ENCODE measurements at places on chromosomes 6 and 20.

- no peak for DNase-seq
These were observed 476.2 kb downstream of the MMUT start for GRCh38 chr6:48986845-48987244.

GRCh38 chr20:17678295-17678694, 3.7 kb downstream of the RRBP1 start:
- no peak for DNase-seq

DNA sequence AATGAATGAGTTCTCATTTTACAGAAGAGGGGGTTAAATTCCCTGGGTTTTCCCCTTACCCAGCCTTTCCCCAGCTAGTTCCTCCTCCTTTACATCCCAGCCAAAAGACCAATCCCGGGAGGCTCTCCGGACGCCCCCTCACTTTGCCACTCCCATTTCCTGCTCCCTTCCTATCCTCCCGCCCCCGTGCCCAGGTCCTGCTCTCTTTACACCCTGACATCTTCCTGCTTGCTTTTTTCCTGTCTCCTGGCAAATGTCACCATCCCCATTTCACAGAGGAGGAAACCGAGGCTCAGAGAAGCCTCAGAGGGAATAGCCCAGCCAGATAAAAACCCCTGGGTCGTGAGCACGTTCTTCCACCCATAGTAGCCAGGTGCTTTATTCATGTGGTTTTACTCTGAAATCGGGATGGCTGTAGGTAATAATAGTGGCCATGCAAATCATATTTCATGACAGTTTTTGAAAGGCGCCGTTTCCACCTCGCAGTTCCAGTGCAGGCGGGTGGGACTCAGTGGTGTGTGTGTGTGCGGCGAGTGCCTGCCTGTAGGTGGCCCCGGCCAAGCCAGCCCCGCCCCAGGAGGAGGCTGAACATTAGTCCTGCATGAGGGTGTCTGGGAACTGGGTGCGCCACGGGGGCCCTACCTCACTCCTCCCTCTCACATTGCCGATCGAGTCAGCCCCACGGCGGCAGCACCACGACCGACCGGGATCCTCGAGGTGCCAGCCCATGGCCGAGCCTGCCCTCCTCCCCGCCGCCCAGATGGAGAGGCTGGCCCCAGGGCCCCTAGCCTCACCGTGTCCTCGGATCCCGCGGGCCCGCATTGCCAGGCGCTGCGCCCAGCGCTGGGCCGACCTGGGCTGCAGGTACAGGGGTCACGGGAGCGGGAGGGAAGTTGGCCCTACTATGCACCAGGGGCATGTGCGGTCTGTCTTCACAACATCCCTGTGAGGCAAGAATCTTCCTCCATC, at the start of gene ARHGAP40:
Gene ARHGAP40, plus strand, starts transcription at position 594 of the 969 bp plus-strand sequence.
- DNase-seq, result no peak

DNA sequence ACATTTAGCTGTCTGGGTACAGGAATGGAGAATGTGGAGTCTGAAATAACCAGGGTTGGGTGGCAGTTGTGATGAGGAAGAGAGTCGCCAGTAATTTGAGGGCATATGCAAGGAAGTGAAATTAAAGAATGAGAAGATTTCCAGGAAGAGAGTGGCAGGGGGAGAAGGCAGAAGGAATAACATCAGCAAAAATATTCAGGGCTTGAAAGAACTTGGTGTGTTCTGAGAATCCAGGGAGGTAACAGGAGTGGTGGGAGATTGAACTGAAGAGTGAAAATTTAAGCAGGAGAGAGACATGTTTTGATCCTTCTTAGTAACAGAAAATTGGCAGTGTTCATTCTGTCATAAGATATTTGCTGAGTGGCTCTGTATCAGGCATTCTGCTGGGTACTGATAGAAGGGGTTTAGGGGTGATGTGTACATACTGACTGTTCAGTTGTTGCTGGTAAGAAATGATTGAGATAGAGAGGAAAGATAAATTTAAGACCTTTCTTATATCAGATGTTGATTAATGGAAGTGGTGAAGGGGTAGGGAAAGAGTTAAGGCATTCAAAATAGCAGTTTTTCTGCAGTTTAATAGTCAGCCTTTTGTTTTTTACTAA, 54.7 kb downstream of the PHF20 start:
- DNase-seq, result no peak

GRCh38 chr20:57027777-57028176, 238.7 kb downstream of the BMP7 start:
- no peak for DNase-seq

DNA sequence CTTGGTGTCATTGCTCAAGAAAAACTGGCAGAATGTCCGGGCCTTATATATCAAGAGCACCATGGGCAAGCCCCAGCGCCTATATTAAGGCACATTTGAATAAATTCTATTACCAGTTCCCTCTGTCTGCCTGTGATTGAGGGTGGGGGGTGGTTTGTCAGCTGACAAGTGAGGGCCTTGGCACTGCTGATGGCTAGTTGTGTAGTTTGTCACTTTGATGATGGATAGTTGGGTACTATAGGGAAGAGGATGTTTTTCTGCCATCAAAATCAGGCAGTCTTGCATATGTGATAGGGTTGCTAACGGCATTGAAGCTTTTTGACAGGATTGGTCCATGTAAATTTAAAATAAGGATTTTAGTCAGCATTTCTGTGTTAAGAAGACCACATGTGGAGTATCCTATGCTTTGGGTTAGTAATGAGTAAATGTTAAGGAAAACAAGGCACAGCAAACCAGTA, 2.5 kb downstream of the RPL10A start:
- no peak for DNase-seq

DNA sequence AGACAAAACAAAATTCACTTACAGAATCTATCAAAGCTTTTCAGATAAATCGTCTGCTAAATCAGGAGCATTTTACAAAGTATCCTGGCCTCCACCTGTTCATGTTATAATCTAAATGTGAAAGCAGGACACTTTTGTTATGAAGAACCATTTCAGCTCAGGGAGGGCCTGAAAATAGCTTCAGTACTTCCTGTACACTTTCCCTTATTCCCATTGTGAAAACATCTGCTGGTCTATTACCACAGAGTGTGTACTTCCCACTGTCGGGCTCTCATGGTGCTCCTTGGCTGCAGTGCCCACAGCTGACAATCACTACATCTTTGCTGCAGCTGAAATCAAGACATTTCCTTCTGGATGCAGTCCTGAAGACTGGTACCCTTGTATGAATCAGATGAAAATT, 128.1 kb downstream of the OPRM1 start:
- DNase-seq, result no peak

GRCh38 chr20:17992847-17993513, 24.2 kb downstream of the MGME1 start:
- DNase-seq, result no peak

DNA sequence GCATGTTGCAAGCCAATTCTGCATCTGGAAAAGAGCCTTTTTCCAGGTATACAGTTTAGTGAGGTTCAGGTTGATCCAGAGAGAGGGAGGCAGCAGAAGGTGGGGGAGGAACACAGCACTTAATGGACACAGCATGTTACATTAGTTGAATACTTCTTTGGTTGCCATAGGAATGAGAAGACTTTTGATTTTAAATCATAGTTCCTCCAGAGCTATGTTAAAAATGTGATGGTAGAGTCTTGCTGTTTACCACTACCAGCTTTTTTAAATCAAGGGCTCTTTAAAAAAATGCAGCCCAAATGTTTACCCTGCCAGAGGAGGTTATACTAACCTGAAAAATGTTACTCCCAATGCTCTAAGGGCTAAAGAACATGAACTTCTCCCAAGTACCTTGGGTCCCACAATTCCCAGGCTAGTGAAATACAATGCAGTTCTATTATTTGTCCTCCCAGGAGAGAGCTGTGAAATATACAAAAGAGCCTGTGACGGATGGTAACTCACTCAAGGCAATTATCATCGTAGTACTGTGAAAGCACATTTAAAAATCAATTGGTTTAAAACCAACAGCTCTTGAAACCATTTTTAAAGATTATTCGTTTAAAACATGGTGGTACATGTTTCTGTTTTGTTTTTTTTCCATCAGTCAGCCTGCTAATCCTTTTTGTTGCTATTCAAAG, 6.9 kb upstream of the PHACTR1 start:
- no peak for DNase-seq

DNA sequence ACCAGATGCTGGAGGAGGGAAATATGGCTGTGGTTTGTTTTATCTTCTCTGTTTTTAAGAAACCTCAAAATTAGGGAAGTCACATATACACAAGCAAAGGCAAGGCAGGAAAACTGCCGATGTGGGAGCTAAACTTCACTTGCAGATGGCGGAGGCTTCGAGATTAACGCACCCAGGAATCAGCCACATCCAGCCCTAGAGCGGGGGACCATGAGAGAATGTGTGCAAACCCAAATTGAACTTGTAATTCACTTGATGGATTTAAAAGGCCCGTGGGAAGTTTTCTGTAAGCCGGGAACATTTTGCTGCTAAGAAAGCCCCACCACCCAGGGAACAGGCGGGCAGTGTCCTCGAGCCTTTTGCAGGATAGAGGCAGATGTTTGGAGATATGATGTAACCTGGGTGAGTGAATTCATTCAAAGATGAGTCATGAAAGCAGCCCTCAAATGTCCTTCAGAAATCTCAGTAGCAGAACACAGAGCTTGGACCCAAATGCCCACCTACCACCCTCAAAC, 39.9 kb downstream of the PREX1 start:
- no peak for DNase-seq

- DNase-seq, result no peak
These were observed 145.6 kb upstream of the MANEA start for GRCh38 chr6:95431637-95432228.

- no peak for DNase-seq
These were observed 191.7 kb downstream of the SMOC2 start for GRCh38 chr6:168632694-168633093.

DNA sequence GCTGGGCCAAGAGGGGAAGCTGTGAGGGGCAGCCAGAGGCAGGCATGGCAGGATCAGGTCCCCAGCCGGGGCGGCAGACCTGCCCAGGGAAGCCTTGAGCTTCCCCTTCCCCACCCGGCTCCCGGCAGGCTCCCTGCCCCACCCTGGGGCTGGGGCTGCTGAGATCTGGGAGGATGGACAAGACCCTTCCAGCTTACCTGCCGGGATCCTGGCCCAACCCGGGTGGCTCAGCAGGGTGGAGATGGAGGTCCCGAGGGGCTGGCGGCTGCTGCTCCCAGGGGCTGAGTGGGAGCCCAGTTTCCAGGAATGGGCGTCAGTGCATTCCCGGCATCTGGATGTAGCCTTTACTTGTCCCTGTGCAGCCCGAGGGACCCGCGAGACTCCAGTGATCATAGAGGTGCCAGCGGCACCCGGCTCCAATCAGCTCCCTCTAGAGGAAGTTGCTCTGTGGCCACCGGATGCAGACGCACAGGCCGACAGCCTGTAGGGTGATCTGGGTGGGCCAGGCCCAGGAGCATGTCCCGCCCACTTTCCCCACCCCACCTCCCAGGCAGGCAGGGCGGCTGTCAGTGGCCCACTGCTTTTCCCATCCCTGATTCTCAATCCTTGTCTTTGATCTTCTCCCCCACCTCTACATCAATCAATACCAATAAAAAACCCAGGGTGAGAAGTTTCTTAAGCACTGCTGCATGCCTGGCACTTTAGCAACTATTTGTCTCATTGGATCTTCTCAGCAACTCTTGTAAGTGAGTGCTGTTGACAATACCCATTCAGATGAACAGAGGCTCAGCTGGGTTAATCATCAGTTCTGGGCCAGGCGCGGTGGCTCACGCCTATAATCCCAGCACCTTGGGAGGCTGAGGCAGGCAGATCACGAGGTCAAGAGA, at the start of gene BAK1:
Gene BAK1, minus strand, starts transcription at position 449 of the 887 bp plus-strand sequence. CDS start 2,672 bp downstream, outside the sequence.
- peak; percentile 56 for DNase-seq

DNA sequence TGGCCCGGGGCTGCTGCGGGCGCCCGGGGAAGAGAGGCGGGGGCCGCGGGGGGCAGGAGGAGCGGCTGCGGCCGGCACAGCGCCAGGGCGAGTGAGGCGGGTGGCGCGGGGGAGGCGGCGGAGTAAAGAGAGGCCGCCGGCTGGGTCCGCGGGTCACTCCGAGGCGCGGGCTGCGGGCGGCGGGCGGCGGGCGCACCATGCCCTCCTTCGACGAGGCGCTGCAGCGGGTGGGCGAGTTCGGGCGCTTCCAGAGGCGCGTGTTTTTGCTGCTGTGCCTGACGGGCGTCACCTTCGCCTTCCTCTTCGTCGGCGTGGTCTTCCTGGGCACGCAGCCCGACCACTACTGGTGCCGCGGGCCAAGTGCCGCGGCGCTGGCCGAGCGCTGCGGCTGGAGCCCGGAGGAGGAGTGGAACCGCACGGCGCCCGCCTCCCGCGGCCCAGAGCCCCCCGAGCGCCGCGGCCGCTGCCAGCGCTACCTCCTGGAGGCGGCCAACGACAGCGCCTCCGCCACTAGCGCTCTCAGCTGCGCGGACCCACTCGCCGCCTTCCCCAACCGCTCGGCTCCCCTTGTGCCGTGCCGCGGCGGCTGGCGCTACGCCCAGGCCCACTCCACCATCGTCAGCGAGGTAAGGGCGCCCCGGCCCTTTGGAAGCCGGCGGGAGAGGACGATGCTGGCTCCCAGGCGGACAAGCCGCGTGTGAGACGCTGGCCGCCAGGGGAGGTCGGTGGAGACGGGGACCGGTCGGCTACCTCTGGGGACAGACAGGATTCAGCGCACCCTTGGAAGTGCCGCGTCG, at the start of gene SLC22A3:
Gene SLC22A3, plus strand, starts transcription at position 156 of the 797 bp plus-strand sequence. Its CDS starts 42 bp downstream, at position 198.
- no peak for DNase-seq

DNA sequence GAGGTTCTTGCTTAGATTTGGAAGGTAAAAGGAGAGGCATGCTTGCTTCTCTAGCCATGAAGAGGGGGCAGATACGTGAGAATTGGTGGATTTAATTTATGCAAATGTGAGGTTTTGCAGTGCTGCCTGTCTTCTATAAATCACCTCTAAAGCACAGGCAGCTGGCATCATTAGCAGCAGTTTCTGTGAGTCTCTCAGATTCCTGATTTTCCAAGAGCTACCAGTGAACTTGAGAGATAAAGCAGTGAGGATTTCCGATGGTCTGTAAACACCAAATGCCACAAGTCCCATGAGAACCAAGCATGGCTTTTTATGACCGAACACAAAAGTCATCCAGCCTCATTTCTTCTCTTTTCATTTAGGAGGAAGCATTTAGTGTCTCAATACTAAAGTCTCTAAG, 3.2 kb upstream of the SIRPB2 start:
- no peak for DNase-seq

DNA sequence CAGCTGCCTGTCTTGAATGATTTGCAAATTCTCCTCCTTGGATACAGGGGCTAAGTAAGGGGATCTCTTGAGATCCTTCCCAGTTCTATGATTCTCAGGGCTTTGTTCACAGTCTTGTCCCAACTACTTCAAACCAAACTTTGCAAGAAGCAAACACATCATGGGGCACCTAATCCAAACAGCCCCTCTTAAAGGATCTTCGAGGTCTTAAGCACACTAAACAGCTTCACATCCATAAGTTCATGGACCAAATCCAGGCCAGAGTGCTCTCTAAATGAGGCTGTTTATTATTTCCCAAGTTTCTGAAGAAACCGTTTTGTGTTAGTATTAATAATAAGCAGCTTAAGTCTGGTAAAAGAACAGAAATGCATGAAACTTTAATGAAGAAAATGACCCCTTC, 75.2 kb downstream of the KIF6 start:
- DNase-seq, result no peak
